ENCODE measurements at places on chromosomes 3 and 15.

GRCh38 chr3:122498152-122498551 lies 16.6 kb downstream of the KPNA1 start:
- DNase-seq: no peak

GRCh38 chr3:81601707-81602305 lies 159.6 kb downstream of the GBE1 start:
- DNase-seq: no peak

DNA sequence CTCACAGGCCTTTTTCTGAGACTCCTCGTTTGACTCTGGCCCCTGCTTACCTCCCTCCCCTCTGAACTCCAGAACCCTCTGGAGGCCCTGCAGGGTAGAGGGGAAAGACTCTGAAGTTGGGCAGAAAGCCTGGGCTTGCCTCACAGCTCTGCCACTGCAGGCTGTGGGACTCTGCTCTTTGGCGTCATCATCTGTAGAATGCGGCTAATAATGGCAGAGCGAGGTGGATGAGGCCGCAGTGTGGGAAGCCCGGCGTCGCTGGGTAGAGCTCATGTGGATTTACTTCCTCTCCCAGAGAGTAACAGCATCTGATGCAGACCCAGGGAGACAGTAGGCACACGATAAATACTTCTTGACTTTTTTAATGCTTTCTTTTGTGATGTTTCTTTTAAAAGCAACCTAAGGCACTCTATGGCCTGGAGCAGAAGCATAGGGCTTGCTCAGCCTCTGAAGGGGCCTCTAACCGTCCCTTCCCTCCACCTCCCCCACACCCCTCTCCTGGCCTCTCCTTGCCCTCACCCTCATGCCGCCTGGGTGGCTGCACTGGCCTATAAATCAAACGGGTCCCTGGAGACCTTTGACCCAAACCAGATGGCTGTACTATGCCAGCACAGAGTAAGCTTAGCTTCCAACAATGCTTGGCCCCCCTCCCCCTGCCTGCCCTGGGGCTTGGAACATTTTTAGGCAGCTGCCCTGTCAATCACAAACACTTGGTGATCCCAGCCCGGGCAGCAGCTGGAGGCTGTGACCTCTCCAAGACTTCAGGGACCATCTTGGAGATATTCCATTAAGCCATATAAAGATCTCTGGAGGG lies 32.9 kb downstream of the SPSB4 start:
- no peak for DNase-seq

DNA sequence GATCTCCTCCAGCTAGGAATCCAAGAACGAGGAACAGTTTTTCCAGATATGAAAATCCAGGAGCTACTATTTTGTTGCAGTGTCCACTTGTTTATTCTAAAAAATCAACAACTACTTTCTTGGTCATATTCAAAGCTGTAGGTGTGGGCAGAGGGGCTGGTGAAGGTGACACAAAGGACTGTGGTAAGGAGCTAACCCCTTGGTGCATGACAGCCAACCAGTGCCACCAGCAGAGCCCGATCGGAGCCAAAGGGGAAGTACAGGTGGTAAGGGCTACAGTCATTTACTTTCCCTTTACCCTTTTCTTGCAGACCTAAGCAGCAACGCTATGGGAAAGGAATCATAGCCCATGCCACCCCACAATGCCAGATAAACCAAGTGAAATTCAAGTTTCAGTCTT lies 30.7 kb downstream of the PLA1A start:
- DNase-seq: no peak

DNA sequence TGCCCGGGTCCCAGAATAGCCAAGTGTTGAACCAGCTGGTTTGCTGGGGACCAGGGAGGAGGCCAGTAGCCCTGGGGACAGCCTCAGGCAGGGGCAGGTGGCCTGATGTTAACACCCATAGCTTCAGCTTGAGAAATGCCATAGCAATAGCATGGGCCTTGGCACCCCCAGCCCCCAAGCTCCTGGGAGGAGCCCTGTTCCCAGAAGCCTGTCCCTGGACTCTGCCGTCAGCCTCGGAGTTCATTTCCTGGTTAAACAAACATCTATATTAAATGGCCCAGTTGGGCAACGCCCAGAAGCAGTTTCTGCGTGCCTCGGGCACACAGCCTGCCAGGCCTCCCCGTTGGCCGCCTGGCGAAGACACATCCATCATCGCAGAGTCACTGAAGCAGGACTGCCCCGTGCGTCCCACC lies 58.2 kb downstream of the FGD5 start:
- DNase-seq: no peak

- no peak for DNase-seq
These were observed 4.9 kb downstream of the RHOA start for GRCh38 chr3:49406571-49407565.

- peak; percentile 79 for DNase-seq
These were observed 59.7 kb downstream of the SEMA3G start for GRCh38 chr3:52385157-52385556.

- DNase-seq: no peak
These were observed 23.2 kb downstream of the SERPINI2 start for GRCh38 chr3:167450675-167451074.

- DNase-seq: no peak
These were observed 112.1 kb upstream of the NPHP3 start for GRCh38 chr3:132834356-132834755.

GRCh38 chr3:81472600-81473362 lies 288.7 kb downstream of the GBE1 start:
- DNase-seq: no peak

GRCh38 chr3:30084971-30085403 lies 521.4 kb upstream of the TGFBR2 start:
- no peak for DNase-seq

All from GM13976 (cell line).